B cell (primary cell): ENCODE measurements at places on chromosomes 6 and 20.

DNA sequence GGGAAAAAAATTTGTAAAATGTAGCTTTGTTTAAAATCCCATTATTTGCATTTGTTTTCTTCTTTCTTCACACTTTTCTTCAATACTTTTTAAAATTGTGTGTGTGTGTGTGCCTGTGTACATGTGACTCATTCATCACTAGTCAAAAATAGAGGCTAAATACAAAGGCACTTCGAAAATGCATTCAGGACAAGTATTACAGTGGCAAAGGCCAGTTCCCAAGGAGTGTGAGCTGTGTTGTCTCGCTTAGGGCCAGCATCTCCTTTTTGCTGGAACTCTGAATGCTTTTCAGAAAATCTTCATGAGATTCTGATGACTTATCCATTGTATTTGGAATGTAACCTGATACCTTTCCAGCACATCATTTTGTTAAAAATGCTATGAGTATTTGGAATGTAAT is 288.5 kb upstream of the CNR1 start:
- DNase-seq = no peak

DNA sequence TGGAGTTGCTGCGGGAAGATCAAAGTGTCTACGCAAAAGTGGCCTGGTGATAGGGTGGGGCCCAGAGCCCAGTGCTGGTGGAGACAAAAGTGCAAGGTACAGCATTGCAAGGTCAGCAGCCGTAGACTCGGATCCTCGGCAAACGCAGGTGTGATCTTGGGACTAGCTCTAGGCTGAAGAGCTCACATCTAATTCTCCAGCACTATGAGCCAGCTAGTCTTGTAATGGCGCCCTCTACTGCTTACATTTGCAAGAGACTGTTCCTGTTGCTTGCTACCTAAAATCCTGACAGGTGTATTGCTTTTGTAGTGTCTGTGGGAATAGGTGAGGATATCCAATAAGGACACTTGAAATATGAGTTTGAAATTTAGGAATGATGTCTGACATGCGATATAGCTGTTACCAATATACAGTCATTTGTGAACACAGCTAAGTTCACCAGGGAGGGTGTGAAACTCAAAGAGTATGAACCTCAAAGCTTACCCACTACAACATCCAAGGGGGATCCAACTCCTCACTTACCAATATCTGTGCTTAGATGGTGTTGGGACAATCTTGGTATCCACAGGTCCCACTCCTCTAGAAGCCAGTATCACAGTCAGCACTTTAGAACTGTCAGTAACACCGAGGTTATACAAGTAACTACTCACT is 58.4 kb downstream of the PDE7B start:
- peak; percentile 80 for DNase-seq

GRCh38 chr20:40844332-40844731 is 155.3 kb upstream of the MAFB start:
- no peak for DNase-seq

GRCh38 chr6:138088326-138088762 is 18.9 kb downstream of the PERP start:
- no peak for DNase-seq

- DNase-seq = peak; percentile 17
These were observed 94.9 kb downstream of the RFX6 start for GRCh38 chr6:116971959-116972358.

GRCh38 chr20:53838311-53838868 is 232.0 kb downstream of the BCAS1 start:
- no peak for DNase-seq

GRCh38 chr6:6728169-6728941 is 139.8 kb downstream of the LY86 start:
- no peak for DNase-seq
